HepG2 (cell line): ENCODE measurements at places on chromosomes 16 and 17. TPM values are rescaled to one million over a fixed set of nuclear protein-coding genes. Genes with fewer than 3 reads are reported as not detected.

CD68 gene
- 4.1 and 10.3 TPM in 2 replicates for total RNA-seq

ASGR1 gene
- total RNA-seq = 156 and 353 TPM in 2 replicates

NDRG4 gene
- total RNA-seq = 1.6 and 1.7 TPM in 2 replicates

CNEP1R1 gene
- total RNA-seq = 22.9 and 23.6 TPM in 2 replicates

RHBDL1 gene
- total RNA-seq = 0.87 and 1.8 TPM in 2 replicates

RNU2-1 gene
- total RNA-seq = not detected in 2 replicates

KRT36 gene
- total RNA-seq = not detected in 2 replicates

SERPINF2 gene
- 123 and 309 TPM in 2 replicates for total RNA-seq

PRCD gene
- 0.52 TPM in 1 of 2 replicates, not detected in the other for total RNA-seq

DDX19B gene
- 36.2 and 45.1 TPM in 2 replicates for total RNA-seq

ACAP1 gene
- 1.3 TPM in 1 of 2 replicates, not detected in the other for total RNA-seq

IL4R gene
- 7.6 and 15.9 TPM in 2 replicates for total RNA-seq

ZNF385C gene
- total RNA-seq = 2.3 TPM in 2 replicates

EPX gene
- not detected in 2 replicates for total RNA-seq

ACSM5 gene
- total RNA-seq = 9.1 and 11.1 TPM in 2 replicates

KRTAP2-2 gene
- not detected in 2 replicates for total RNA-seq

XPO6 gene
- total RNA-seq = 102 and 109 TPM in 2 replicates

ADORA2B gene
- 6.7 and 10.4 TPM in 2 replicates for total RNA-seq

ITGA2B gene
- 0.38 and 0.41 TPM in 2 replicates for total RNA-seq

SOX9 gene
- 27.6 and 40.1 TPM in 2 replicates for total RNA-seq

TAF15 gene
- 26.5 and 49.9 TPM in 2 replicates for total RNA-seq

DNASE1L2 gene
- 0.11 and 0.44 TPM in 2 replicates for total RNA-seq

MAP1LC3B gene
- total RNA-seq = 15.7 and 30.6 TPM in 2 replicates

ST6GALNAC2 gene
- total RNA-seq = 0.49 and 0.84 TPM in 2 replicates

TP53 gene
- total RNA-seq = 29.9 and 35.0 TPM in 2 replicates

MYH1 gene
- total RNA-seq = not detected in 2 replicates

C16orf46 gene
- 0.38 and 1.9 TPM in 2 replicates for total RNA-seq

CCL16 gene
- total RNA-seq = 0.51 and 2.0 TPM in 2 replicates

CDC27 gene
- total RNA-seq = 102 and 162 TPM in 2 replicates

TNFRSF17 gene
- total RNA-seq = not detected in 2 replicates

NHLRC4 gene
- total RNA-seq = 0.40 and 0.48 TPM in 2 replicates

KCNJ16 gene
- not detected in 2 replicates for total RNA-seq

EFCAB5 gene
- not detected in 2 replicates for total RNA-seq

KRTAP1-5 gene
- total RNA-seq = not detected in 2 replicates

TPSG1 gene
- not detected in 2 replicates for total RNA-seq

PTGES3L gene
- 1.2 and 1.9 TPM in 2 replicates for total RNA-seq

CCL17 gene
- not detected in 2 replicates for total RNA-seq

MYH2 gene
- total RNA-seq = not detected in 2 replicates

OR1F1 gene
- not detected in 2 replicates for total RNA-seq

LGALS9C gene
- total RNA-seq = not detected in 2 replicates

LAT gene
- total RNA-seq = 0.28 and 2.0 TPM in 2 replicates

ZNF423 gene
- total RNA-seq = 0.25 and 0.31 TPM in 2 replicates

CFAP97D1 gene
- 0.02 TPM in 1 of 2 replicates, not detected in the other for total RNA-seq

CDRT15 gene
- not detected in 2 replicates for total RNA-seq

INCA1 gene
- total RNA-seq = 0.35 and 0.93 TPM in 2 replicates

EPN3 gene
- total RNA-seq = 0.41 and 0.95 TPM in 2 replicates

SDR42E2 gene
- 0.11 TPM in 1 of 2 replicates, not detected in the other for total RNA-seq

CARD14 gene
- 0.11 TPM in 1 of 2 replicates, not detected in the other for total RNA-seq
